ENCODE measurements at places on chromosomes 5 and 9. TPM values are rescaled to one million over a fixed set of nuclear protein-coding genes. Genes with fewer than 3 reads are reported as not detected.

ENTPD2 gene
- total RNA-seq: 0.16 TPM

- no peak for DNase-seq
These were observed 89.0 kb upstream of the NIPBL start for GRCh38 chr5:36787365-36788093.

GRCh38 chr5:36199620-36200019 is 42.1 kb downstream of the NADK2 start:
- no peak for DNase-seq

DNA sequence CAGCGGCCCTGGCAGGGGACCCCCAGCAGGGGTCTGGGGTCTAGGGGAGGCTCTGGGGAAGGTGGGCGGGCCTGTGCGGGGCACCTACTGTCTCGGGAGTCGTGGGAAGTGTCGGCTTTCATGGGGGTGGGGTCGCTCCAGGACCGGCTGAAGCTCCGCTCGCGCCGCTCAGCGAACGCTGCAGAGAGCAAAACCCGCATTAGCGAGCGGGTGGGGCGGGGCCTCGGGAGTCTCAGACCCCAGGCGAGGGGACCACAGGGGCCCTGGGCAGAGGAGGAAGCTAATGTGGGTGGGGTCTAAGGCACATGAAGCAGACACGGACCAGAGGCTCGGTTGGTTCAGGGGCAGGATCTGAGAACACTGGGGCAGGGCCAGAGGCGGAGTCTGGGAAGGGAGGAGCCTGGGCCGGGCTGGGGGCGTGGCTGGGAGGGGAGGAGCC is 5.5 kb downstream of the NSMF start:
- no peak for DNase-seq

LCN6 gene
- total RNA-seq: not detected

DNA sequence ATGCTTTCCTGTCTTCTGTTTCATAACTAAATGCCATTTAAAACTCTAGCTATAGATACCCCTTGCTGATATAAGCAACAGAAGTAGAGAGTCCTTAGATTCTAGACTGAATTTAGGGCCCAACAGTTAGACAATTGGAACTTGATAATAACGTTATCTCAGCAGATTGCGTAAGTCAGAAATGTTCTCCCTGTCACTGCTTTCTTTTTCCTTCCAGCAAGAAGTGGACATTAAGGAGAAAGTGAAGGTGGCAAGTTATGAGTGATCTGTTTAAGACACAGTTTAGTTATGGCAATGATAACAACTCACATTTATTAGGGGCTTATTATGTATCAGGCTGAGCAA is 6.9 kb upstream of the GLIS3 start:
- no peak for DNase-seq

DNA sequence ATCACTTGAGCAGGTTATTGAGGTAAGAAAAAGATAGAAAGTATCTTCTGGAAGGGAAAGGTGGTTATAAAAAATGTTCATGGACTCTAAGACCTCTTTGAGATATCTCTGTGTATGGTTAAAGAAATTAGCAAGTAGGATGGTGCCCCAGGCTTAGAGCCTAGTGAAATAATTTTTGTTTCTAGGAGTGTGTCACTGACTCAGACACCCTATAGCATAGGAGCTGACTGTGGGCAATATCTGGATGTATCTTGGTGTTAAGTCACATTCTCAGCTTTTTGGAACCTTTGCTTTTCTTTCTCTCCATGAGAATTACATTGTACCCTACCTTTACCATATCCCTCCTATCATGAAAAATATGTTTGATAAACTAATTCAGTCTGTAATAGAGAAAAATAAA is 12.0 kb downstream of the MACIR start:
- no peak for DNase-seq

GRCh38 chr9:91663858-91664257 is 240.2 kb upstream of the NFIL3 start:
- DNase-seq: no peak

GRCh38 chr9:121984726-121985402 is 108.2 kb downstream of the TTLL11 start:
- DNase-seq: no peak

- no peak for DNase-seq
These were observed 817.8 kb downstream of the TLE1 start for GRCh38 chr9:80871596-80871995.

Data from occipital lobe (tissue), 3 donors.